ENCODE measurements at places on chromosomes 12 and 14.

DNA sequence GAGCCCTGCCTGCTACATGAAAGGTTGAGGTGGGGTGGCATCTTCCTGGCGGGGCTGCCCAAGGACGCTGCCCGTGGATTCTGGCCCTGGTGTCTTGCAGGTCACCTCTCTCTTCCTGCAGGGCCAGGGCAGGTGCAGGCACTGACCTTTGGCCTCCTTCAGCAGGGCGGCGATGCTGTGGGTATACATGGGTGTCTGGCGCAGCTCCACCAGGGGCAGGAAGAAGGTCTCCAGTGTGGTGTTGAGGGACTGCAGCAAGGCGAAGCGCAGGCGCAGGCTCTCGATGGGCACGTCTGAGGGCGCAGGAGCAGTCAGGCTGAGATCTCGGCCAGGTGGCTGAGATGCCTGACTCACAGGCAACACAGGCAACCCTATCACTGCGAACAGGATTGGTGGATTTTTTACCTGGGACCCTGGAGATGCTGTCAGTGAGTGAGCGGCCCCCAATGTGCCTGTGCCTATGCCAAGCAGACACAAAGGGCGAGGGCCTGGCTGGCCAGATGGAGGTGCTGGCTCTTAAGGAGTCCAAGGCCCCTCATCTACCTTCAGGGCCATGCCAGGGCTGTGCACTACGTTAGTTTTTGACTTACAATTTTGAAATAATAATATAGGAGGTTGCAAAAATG, 45.7 kb downstream of the TRAFD1 start:
- DNase-seq: no peak

- no peak for DNase-seq
Observed at GRCh38 chr14:32039401-32040030, 37.6 kb upstream of the ARHGAP5 start.

- DNase-seq: no peak
Observed at GRCh38 chr12:68746572-68747180, 700 bp downstream of the SLC35E3 start.

GRCh38 chr12:130977046-130977742, 23.5 kb downstream of the ADGRD1 start:
- DNase-seq: no peak

GRCh38 chr14:80996049-80996901, 40.9 kb downstream of the TSHR start:
- DNase-seq: no peak

DNA sequence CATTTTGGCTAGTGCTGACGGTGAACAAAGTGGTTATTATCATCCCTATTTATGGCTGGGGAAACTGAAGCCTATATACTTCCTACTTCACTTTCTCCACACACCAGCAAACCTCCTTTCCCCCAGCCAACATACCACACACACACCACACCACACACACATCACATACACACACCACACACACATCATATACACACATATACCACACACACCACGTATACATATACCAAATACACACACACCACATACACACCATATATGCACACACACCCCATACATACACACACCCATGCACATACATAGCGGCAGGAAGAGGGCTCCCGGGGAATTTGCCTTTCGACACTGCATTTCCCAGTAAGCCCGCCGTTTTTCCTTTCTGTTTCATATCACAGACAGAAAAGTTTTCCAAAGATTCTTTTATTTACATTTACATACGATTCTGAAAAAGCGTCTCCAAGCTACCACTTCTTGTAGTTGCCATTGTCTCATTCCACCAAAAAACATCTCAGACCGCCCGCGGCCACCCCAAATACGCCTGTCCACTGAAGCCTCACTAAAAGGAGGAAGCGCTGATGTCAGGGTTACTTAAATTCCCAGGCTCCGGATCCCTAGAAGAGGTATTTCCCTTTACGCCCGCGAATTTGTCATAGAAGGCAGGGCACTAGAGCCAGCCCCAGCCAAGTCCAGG, 823 bp upstream of the RAB5B start:
- no peak for DNase-seq

DNA sequence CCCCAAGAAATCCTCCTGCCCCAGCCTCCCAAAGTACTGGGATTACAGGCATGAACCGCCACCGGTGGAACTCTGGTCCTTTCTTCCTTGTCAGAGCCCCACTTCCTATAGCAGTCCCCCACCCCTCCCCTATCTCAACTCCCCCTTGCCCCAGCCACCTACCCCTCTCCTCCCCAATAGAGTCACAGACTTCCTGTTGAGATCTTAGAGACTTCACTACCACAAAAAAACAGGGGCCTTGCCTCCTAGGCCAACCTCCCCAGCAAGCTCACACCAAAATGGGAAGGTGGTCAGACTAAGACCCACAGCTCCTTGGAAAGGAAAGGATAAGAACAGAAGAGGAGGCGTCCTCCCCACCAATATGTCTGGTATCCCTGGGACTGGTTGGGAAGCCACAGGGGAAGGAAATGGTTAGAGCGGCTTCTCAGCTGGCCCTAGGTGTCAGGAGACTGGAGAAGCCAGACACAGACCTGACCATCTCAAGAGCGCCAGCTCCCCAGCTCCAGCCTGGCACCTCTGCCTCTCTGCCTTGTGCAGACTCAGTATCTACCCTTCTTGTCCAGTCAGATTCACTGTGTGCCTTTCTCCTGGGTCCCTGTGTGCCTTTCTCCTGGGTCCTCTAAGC, 8.5 kb downstream of the ITGB7 start:
- DNase-seq: no peak

DNA sequence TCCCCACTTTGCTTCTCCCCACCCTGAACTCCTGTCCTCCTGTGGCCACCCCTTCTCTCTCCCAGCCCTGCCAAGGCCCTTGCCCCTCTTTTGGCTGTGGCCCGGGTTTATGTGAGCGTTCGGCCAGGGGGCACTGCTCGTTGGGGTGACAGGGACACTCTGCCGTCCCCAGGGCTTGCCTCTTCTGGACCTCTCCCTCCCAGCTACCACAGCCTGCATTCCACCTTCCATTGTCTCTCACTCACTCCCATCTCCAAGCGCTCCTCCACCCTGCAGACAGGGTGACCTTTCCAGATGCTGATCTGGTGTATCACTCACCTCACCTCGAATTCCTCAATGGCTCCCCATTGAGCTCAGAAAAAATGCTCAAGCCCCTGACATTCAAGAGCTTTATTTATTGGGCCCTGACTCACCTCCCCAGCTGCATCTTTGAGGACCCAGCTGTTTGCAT, 1.4 kb downstream of the SERPINA9 start:
- DNase-seq: no peak

- no peak for DNase-seq
Observed at GRCh38 chr14:52836063-52836462, 44.7 kb upstream of the GNPNAT1 start.

Data from stimulated activated CD8-positive, alpha-beta memory T cell treated with anti-CD3 and anti-CD28 coated beads, Interleukin-4, amount 100 ng/mL, for 1 hour (primary cell).